NCI-H187 (cell line): ENCODE measurements at places on chromosomes 7 and 10.

GRCh38 chr10:101237081-101237981 is 8.1 kb upstream of the LBX1 start:
- no peak for DNase-seq

GRCh38 chr10:51920672-51921071 is 221.3 kb upstream of the CSTF2T start:
- DNase-seq, result no peak

DNA sequence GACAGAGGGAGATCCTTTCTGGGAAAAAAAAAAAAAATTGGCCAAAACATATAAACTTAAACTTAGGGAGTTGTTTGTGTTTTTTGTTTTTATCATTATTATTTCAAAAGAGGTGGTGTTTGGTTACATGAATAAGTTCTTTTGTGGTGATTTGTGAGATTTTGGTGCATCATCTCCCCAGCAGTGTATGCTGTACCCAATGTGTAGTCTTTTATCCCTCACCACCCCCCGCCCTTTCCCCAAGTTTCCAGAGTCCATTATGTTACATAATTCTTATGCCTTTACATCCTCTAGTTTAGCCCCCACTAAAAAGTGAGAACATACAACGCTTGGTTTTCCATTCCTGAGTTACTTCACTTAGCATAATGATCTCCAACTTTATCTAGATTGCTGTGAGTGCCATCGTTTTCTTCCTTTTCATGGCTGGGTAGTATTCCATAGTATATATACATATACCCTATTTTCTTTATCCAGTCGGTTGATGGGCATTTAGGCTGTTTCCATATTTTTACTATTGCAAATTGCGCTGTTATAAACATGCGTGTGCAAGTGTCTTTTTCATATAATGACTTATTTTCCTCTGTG is 148.1 kb upstream of the ZNF92 start:
- DNase-seq, result no peak

GRCh38 chr7:3266240-3266639 is 34.8 kb upstream of the SDK1 start:
- DNase-seq, result no peak

DNA sequence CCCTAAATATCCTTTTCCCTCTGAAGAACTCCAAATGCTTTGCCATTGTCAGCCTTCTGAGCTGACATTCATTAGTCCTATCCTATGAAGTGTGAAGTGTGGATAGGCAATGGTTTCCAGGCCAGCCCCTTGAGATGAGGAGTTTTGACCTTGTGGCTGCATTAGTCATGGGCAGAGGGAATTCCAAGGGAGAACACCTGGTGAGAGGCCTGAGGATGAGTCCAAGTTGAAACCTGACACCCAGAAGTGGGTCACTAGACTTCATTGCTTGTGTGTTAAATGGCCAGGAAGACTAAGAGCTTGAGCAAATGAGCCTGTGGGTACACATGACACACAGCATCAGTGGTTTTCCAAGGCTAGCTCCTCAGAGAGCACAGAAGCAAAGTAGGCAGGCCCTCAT is 260.8 kb downstream of the SKAP2 start:
- peak; percentile 90 for DNase-seq

DNA sequence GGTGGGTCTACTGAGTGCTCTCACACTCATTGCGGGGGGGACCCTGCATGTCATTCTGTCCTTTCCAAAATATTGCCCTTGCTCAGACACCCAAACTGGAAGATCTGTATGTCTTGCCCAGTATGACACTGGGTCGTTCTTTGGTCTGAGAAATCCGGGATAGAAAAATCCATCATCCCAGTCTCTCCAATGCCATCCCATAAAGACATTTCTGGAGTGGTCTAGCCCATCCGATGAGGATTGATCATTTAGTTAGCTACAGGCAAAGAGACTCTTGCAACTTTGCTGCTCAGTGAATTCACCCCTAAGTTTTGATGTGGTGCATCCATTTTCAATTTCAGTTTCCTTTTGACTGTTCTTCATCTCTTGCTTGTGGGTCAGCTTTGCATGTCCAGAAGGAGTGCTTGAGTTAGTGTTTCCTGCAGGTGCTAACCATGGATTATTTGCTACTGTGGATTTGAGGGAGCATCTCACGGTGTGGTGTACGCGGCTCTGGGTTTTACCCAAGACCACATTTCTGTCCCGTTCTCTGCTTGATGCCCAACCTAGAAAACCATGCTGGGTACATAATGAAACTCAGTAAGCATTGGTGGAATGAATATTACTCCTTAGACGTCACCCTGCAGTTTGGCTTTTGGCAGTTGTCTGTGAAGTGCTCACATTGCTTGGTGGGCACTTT is 247.0 kb upstream of the MKI67 start:
- DNase-seq, result no peak

DNA sequence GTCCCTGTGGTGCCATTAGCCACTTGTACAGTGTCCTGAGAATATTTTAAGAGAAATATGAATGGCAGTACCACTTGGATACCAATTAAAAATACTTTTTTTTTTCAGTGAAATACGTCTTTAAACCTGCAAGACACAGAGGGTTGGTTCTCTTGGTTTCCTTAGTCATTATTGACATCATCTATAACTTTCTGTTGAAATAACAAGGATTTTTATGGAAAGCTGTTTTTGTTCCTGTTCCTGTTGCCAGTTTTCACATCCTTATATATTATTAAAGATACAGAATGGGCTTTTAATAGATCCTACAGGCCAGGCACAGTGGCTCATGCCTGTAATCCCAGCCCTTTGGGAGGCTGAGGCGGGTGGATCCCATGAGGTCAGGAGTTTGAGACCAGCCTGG is 579.9 kb downstream of the AUTS2 start:
- no peak for DNase-seq

DNA sequence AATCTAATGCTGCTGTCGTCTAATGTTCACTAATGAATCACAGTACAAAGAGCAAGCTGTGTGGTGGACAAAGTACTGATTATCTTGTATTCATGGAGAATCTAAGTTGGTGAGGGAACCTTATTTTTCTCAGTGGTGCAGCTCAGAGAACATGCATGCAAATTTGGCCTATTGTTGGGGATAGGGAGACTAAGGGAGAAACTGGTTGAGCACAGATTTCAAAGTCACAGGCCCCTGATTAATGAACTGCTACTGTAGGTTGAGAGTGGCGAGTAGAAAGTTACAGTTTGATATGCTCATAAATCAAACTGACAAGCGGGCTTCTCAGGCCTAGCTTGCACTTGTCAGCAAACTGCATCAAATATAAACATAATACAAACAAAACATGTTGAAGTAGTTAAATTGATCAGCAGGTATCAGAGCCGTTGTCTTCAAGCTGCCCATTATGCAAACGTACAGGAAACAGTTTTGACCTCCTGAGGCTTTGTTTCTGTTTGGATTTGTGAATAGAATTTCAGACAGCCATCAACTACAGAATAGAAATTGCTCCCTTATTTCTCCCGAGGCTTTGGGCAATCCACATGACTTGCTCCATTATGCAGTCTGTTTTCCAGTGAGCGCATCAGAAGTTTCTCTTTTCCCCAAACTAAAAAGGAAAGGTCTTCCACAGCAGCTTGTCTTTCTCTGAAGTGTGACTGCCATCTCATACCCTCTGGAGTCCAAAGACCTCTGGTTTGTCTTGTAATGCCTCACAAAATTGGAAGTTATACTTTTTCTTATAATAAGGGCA is 215.8 kb downstream of the FOXP2 start:
- peak; percentile 82 for DNase-seq

GRCh38 chr10:21517134-21518031 is 8.1 kb downstream of the SKIDA1 start:
- DNase-seq, result peak; percentile 49

DNA sequence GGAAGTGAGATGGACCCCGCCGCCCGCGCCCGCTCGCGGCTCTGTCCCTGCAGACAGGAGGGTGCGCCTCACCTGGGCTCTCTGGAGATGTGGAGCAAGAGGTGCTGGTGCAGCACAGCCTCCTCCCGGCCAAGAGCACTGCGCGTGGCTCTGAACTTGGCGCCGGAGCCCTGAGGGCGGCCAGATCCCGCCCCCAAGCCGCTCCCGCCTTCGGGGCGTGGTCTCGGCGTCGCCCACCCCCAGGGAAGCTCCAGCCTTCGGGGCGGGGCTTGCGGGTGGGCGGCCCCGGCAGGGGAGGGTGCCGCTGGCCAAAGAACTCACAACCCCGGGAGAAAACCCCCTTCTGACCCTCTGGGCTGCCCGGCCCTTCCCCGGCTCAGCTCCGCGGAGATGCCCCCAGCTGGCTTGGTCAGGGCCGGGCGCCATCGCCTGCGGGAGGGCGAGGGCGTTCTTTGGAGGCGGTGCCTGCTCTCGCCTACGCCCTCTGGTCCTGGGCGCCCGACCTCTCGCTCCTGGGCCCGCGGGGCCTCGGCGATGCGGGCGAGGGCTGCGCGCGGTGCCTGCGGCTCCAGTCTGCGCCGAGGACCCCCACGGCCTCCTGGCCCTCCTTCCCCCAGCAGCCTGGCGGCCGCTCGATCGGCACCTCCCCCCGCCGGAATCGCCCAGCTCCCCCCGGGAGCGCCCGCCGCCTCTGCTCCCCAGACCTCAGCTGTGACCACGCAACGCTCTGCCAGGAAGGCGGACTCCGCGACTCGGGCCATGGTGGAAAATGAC is at the start of gene ZNF488:
TSS of gene ZNF488 (minus strand) at position 146 of the 774 bp plus-strand sequence. CDS start 15,464 bp downstream, outside the sequence.
- peak; percentile 47 for DNase-seq

DNA sequence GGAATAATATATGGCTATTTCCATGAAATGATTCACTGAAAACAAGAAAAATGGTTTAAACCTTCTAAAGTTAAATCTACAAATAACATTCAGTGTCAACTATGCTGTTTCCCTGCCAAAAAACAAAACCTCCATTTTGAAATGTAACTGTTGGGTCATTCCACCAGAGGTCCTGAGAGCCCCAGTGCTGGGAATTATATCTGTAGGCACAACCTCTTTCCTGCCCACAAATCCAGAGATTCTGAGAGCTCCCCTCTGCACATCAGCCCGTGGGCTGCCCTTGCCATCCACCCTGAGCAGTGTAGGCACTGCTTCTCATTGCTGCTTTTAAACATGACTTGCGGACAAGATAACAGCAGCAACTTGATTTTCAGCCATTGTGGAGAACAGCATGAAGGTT is 198.6 kb downstream of the TMEM178B start:
- DNase-seq, result no peak

DNA sequence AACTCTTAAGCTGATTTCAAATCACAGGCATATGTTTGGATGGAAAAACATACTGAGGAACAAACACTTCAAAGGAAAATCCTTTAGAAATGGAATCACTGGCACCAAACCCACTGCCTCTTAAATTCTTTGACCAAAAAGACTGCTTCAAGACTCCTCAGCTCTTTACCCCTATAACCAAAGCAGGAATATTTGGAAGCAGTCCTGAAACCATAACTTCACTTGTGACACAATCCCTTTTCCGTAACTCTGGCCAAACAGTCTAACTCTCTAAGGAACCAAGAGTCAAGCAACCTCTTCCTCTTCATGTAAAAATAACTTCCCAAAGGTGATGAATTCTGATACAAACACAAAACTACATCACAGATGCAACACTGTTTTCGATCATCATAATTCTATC is 104.3 kb downstream of the MTERF1 start:
- DNase-seq, result no peak

- DNase-seq, result no peak
These were observed 237.3 kb downstream of the NSUN6 start for GRCh38 chr10:18414061-18414460.

DNA sequence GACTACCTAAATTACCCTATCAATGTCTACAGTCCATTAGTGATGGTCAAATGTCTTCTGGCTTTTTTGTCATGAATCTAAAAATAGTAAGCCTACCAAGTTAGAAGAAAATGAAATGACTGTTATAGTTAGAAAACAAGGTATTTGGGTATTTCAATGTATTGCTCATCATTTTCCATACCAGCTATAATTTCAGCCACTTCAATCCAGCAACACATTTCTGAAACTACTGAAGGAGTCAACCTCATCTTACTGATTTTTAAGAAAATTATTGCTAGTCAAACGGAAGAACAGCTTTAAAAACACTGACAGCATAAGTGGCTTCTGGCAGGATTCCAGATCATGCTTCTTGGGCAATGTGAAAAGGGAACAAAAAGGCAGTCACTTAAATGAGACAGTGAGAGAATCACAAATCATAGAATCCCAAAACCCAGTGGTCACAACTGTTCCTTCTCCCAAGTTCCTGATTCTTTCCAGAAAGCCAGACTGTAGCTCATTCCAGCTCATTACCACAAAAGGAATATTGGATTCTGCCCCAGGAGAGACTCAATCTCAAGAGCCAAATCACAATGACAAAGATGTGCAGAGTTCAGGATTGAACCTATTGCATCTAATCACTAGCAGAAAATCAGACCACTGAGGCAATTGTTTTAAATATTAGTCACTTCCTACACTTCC is 61.2 kb upstream of the LRRN3 start:
- peak; percentile 60 for DNase-seq

GRCh38 chr10:121157998-121158397 is 306.8 kb downstream of the WDR11 start:
- no peak for DNase-seq

- no peak for DNase-seq
These were observed 58.7 kb upstream of the PRPS1L1 start for GRCh38 chr7:18086165-18087025.

DNA sequence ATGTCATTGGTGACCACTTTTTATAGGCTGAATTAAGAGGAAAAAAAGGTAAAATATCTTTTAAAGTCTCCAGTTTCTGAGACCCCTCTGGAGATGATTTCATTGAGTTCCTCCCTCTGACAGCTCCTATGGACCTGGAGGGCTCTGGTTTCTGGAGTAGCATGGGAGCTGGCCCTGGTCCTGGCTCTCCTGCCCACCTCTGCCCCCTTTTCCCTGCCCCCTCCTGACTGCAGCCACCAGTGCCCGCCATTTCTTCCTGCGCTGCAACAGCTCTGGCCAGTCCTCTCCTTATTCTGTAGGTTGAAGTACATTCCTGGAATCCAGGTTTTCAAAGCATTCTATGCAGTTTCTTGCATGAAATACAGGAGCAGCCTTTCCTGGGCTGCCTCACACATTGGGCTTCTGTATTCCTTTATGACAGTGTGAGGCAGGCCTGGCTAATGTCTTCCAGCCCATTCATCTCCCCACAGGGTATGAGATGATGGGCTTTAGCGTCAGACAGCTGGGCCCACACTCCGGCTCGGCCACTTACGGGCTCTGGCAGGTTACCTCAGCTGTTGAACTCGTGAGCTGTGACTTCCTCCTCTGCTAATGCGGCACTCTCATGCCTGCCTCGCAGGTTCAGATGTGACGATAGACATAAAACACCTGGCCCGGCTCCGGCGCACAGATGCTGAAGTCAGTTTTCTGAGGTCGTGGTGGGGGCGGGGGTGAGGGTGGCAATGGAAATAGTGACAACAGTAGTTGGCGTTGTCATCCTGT is 101.7 kb downstream of the MGMT start:
- no peak for DNase-seq

- no peak for DNase-seq
These were observed 258.8 kb upstream of the TEX47 start for GRCh38 chr7:89054361-89054760.
